Body of pancreas (tissue), 4 donors: ENCODE measurements at places on chromosomes 16 and 17. TPM values are rescaled to one million over a fixed set of nuclear protein-coding genes. Genes with fewer than 3 reads are reported as not detected.

DNA sequence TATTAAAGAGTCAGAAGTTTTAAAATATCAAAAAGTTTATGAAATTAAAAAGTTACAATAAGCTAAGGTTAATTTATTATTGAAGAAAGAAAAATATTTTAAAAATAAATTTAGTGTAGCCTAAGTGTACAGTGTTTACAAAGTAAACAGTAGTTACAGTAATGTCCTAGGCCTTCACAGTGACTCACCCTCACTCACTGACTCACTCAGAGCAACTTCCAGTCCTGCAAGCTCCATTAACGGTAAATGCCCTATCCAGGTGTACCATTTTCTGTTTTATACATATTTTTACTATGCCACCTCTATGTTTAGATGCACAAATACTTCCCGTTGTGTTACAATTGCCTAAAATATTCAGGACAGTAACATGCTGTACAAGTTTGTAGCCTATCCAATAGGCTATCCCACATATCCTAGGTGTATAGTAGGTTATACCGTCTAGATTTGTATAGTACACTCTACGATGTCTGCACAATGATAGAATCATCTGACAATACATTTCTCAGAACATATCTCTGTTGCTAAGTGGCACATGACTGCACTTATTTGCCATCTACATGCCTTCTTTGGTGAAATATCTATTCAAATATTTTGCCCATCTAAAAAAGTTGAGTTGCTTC, 67.2 kb upstream of the WSB1 start:
- no peaks in the 10 kb centered on the region for H3K4me1 ChIP-seq
- H3K27me3 ChIP-seq, result no peaks in the 10 kb centered on the region
- no peaks in the 10 kb centered on the region for H3K36me3 ChIP-seq

DNA sequence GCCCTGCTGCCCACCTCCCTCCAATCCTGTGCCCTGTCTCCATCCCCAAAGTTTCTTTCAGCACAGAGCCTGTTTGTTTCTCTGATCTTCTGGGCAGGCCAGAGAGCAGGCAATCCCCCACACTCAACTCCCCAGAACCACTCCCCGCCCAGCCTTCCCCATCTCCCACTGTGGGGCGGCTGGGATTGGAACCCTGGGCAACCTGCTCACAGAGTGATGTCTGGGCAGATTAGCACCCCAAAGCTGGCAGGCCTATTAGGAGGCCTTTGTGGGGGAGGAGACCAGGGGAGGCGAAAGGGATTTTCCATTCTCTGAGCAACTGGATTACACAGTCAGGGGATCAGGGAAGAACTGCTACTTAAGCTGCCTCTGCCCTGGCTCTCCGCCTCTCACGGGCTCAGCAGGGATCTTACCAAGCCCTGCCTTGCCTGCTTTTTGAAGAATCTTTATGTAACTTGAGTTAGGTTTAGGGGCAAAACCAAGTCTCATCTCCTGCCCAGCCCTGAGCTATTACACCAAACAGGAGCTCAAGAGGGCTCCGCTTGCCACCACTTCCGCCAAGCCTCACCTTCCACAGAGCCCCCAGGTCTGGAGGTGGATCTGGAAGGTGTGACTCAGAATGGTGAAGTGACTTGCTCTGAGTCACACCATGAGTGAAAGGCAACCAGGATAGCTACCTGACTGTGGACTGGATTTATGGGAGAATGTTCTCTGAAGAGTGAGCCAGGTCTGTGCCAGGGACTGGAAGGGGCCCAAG, 16.0 kb upstream of the LHX1 start:
- H3K27ac ChIP-seq, result no peak overlapping the region
- no peaks in the 10 kb centered on the region for H3K27me3 ChIP-seq
- H3K4me1 ChIP-seq, result no peaks in the 10 kb centered on the region
- H3K36me3 ChIP-seq, result no peaks in the 10 kb centered on the region
- no peak overlapping the region for H3K4me3 ChIP-seq
- no peak for DNase-seq

DNA sequence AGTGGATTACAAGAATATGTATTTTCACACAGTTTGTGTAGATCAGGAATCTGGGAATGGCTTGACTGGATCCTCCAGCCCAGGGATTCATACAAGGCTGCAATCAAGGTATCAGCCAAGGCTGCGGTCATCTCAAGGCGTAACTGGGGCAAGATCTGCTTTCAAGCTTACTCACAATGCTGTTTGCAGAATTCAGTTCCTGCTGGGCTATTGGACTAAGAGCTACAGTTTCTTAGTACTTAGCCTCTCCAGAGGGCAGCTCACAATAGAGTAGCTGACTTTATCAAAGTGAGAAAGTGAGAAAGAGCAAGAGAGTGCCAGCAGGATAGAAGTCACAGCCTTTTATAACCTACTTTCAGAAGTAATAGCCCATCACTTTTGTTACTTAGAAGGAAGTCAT, 211.0 kb downstream of the MAP2K6 start:
- H3K27me3 ChIP-seq, result no peaks in the 10 kb centered on the region
- no peaks in the 10 kb centered on the region for H3K36me3 ChIP-seq
- H3K4me3 ChIP-seq, result no peak overlapping the region
- no peak overlapping the region for H3K27ac ChIP-seq
- H3K4me1 ChIP-seq, result no peaks in the 10 kb centered on the region

DNA sequence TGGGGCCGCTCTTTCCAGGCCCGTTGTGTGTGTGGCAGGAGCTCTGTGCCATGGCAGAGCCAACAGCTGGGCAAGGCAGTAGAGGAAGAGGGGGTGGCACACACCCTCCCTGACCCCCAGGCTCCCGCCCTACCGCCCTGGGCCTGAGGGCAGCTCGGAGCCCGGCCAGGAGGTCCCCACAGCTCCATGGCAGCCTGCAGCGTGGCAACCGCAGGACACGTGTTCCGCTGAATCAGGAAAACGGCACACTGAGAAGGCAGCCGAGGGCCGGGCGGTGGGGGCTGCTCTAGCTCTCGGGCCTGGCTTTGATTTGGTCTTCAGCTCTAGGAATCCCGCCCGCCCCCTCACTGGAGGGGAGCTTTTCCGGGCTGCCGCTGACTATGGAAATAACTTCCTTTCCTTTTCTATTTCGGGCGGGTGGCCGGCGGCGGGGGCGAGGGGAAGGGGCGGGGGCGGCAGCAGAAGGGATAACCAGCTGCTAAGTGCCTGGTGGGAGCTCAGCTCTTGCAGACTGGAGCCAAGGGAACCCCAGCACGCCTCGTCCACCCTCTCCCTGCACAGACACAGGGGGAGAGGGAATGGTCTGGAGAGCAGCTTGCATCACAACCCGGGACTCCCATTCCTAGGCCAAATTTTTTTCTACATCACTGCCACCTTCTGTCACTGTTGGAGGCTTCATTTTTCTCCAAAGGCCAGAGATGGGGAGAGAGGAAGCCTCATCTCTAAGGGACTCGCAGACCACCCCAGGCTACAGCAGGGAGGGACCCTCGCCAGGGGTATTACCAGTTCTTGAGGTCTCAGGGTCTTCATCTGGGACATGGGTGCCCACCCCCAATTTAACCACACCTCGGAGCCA, 24.8 kb upstream of the MRPS23 start:
- peaks cover 39% of the 10 kb centered on the region for H3K4me1 ChIP-seq
- peak; percentile 52 for DNase-seq
- H3K27ac ChIP-seq, result peak overlapping the region; percentile 79
- no peak overlapping the region for H3K4me3 ChIP-seq
- no peaks in the 10 kb centered on the region for H3K27me3 ChIP-seq
- H3K36me3 ChIP-seq, result no peaks in the 10 kb centered on the region

The IKZF3 gene
- total RNA-seq, result 0.78 TPM

The CD7 gene
- total RNA-seq, result not detected

GRCh38 chr17:27521281-27522027, 65.2 kb downstream of the KSR1 start:
- H3K4me3 ChIP-seq, result no peak overlapping the region
- H3K36me3 ChIP-seq, result no peaks in the 10 kb centered on the region
- no peak for DNase-seq
- H3K27ac ChIP-seq, result peak overlapping the region; percentile 78
- H3K27me3 ChIP-seq, result no peaks in the 10 kb centered on the region
- peaks cover 87% of the 10 kb centered on the region for H3K4me1 ChIP-seq

- DNase-seq, result no peak
- H3K4me3 ChIP-seq, result no peak overlapping the region
- H3K36me3 ChIP-seq, result no peaks in the 10 kb centered on the region
- H3K4me1 ChIP-seq, result no peaks in the 10 kb centered on the region
- no peak overlapping the region for H3K27ac ChIP-seq
These were observed 61.1 kb upstream of the CPHXL start for GRCh38 chr16:75787440-75787839.

The TBC1D3I gene
- total RNA-seq, result not detected
